ENCODE measurements at places on chromosomes 2 and 18.
A peak's percentile ranks its signal among the peaks of the same experiment; 100 is the strongest.

- no peak for DNase-seq
These were observed 235.9 kb downstream of the GULP1 start for GRCh38 chr2:188527581-188527993.

- DNase-seq = no peak
These were observed 950.6 kb downstream of the TRIB2 start for GRCh38 chr2:13667415-13667757.

- DNase-seq = no peak
These were observed 259.0 kb upstream of the SALL3 start for GRCh38 chr18:78720456-78721237.

- no peak for DNase-seq
These were observed 146.3 kb upstream of the TWIST2 start for GRCh38 chr2:238701341-238702206.

DNA sequence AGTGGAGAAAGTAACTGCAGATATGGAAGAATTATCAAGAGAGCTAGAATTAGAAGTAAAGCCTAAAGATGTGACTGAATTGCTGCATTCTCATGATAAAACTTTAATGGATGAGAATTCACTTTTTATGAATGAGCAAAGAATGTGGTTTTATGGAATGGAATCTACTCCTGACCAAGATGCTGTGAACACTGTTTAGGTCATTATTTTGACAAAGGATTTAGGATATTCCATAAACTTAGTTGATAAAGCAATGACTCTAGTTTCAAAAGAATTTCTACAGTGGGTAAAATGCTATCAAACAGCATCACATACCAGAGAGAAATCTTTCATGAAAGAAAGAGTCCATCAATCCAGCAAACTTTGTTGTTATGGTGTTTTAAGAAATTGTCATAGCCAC is 1317.7 kb upstream of the ACVR2A start:
- no peak for DNase-seq

DNA sequence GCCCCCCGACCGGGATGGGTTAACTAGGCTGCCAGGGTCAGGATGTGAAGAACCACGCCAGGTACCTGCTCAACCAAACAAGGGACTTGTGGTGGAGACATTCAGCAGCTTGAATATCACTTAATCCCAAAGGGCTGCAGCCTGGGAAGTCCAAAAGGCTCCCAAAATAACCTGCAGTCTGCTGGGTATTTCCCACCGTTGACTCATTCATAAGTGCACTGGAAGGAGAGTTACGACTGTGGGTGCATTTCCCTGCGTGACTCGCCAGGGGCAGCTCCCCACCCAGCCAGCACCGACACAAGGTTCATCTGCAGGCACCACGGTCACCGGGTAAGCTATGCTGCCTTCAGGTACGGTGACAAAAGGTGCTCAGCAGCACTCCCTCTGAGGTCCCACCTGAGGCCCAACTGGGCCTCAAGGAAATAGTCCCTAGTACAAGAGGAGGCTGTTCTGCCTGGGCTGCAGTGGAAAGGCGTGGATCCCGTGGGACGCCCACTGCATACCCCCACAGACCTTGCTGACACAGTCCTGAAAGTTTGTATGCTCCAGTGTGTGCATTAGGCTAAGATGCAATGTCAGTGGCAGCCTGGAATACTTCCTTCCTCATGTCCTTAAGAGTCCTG is 86.5 kb downstream of the UXS1 start:
- DNase-seq = no peak

- DNase-seq = no peak
These were observed 48.0 kb downstream of the FEZ2 start for GRCh38 chr2:36550006-36550405.

GRCh38 chr2:173086518-173087213 is 11.0 kb downstream of the MAP3K20 start:
- DNase-seq = no peak

DNA sequence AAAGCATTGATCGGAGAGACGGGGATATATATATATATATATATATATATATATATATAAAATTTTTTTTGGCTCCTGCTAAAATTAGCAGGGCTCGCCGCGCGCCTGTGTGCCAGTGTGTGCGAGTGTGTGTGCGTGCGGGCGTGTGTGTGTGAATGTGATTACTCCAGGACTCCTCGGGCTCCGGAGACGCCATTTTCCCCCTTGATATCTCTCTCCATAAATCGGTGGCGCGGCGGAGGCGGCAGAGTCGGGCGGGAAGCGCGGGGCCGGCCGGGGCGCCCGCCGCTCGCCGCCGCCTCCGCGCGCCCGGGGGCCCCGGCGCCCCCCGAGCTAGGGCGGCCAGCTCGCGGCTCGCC is 795 bp upstream of the SETBP1 start:
- no peak for DNase-seq

DNA sequence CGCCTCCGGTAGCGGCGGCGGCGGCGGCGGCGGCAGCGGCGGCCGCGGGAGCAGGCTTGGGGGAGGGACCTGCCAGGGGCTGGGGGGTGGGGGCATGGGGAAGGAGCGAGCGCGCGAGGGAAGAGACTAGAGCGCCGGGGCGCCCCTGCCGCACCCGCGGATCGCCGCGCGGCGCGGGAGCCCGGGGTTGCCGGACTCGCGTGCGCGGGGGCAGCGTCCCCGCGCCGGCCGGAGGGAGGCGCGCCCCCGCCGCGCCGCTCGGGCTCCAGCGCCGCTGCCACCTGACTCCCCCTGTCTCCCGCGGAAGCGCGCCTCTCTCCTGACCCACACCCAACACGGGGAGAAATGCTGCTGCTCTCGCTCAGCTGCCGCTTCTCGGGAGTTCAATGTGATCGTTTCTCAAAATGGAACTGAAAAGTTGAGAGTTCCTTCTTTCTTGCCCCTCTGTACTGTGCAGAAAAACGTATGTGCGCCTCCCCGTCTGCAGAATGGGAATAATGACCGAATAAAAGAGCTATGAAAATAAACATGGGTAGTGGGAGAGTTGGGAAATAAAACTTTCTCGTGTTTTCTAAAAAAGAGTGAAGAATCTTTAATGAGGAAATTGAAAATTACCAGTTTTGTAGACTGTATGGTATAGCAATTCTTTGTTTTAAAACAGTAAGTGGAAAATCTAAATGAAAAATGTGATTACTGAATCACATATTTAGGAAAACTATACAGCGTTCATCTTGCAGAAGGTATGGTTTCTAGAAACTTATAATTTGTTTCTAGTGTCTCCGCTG is 455 bp upstream of the TLK1 start:
- peak; percentile 42 for DNase-seq

- no peak for DNase-seq
These were observed 243.6 kb upstream of the CXCR4 start for GRCh38 chr2:136361521-136361920.

- no peak for DNase-seq
These were observed 88.2 kb downstream of the GFPT1 start for GRCh38 chr2:69298862-69299261.

DNA sequence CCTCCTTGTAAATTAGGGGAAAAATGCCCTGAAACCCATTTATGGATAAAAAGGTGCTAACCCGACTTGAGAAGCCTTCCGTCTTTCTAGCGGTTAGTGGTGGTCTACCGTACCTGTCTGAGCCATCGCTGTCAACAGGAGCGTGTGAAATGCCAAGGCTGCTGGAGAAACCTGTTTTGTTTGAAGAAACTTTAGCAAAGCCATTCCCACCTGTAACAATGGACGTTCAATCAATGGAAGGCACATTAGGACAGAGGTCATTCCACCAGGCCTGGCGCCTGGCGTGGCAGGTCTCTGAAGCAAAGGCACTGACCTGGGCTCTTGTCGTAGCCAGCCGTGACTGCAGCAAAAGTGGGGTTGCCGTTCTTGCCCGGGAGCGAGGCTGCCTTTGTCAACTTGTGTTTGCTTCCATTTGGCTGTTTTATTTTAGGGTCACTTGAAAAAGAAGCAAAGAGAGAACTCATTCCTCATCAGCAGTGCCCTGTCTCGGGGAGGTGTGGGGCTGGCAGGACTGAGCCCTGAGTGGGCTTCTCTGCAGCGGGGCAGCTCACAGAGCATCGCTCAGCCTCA is 47.2 kb downstream of the ZAP70 start:
- DNase-seq = no peak

- no peak for DNase-seq
These were observed 456.3 kb downstream of the DLGAP1 start for GRCh38 chr18:3998698-3999333.

DNA sequence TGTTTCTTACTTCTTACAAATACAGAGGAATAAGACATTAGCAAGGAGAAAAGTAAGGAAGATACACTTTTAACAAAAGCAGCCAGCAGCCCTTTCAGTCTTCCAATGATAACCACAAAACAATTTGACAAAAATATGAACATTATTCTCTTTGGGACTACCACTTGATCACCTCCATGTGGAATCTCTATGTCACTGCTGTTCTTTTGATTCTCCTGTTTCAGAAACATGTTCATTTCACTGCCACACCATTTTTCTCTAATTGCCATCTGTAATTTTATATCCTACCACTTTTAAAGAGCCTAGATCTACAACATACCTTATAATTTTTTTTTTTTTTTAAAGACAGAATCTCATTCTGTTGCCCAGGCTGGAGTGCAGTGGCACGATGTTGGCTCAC is 10.9 kb downstream of the INO80D start:
- no peak for DNase-seq
